Small intestine (tissue), 16 donors: ENCODE measurements at places on chromosomes 1 and 21. TPM values are rescaled to one million over a fixed set of nuclear protein-coding genes. Genes with fewer than 3 reads are reported as not detected.

The CD1B gene
- polyA plus RNA-seq = not detected

DNA sequence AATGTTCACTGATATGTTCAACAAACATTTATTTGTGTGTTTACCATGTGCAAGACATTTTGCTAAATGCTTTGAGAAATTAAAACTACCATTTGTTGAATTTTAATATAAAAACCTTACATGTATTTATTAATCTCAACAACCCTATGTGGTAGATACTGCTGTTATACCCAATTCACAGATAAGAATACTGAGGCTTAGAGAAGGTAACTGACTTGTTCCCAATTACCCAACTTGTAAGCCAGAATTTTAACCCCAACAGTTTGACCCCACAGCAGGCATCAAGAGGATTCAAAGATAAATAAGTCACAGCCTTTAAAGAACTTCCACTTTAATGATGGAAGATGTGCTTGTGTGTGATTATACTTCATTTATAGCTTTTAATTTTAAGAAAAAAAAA, 3.7 kb downstream of the DNAJC8 start:
- H3K36me3 ChIP-seq = peaks cover 5% of the 10 kb centered on the region
- DNase-seq = no peak
- H3K27ac ChIP-seq = no peak overlapping the region
- H3K4me3 ChIP-seq = no peak overlapping the region
- no peaks in the 10 kb centered on the region for H3K27me3 ChIP-seq
- no peaks in the 10 kb centered on the region for H3K4me1 ChIP-seq

- no peak overlapping the region for H3K4me3 ChIP-seq
- H3K36me3 ChIP-seq = no peaks in the 10 kb centered on the region
- DNase-seq = no peak
- no peak overlapping the region for H3K27ac ChIP-seq
- H3K4me1 ChIP-seq = no peaks in the 10 kb centered on the region
Observed at GRCh38 chr1:30652152-30652841, 71.1 kb downstream of the MATN1 start.

DNA sequence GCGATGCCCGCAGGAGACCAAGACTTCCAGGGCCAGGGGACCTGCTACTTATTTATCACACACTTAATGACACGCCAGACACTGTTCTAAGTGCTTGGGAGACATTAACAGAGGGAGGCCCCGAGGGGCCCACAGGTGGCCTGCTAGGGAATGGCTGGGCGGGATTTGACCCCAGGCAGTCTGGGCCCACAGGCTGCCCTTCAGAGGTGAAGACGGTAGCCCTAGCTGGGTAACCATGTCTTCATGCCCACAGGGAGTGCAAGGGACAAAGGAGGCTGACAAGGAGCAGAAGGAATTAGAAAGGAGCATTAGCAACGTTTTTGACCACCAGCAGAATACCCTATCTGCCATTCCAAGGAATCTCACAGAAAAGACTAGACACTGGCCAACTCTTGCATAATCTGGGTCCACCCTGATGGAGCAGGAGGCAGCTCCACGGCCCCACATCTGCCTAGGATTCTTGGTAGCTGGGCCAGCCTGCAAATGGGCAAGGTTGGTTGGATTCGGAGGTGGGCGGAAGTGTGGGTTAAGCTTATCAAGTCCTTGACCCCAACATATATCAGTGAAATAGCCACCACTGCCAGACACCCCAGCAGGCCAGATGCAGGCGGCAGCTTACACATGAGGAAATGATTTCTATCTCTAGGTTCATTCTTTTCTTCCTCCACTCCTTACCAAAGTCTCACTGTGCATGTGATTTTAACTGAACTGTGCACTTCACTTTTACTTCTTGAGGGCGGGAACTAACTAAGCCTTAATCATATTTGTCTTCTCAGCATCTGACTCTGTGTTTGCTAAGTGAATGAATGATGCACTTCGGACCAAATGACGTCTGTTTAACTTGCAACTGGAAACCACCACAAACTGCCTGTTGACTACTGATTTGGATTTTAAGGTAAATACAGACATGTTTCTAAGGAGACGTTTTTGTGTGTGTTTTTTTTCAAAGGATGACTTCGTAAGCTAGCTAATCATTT, 3.4 kb upstream of the ETS2 start:
- H3K27ac ChIP-seq = peak overlapping the region; percentile 100
- no peak overlapping the region for H3K4me3 ChIP-seq
- H3K27me3 ChIP-seq = no peaks in the 10 kb centered on the region
- no peaks in the 10 kb centered on the region for H3K36me3 ChIP-seq
